ENCODE measurements at places on chromosomes 1 and 21.
A peak's percentile ranks its signal among the peaks of the same experiment; 100 is the strongest.

DNA sequence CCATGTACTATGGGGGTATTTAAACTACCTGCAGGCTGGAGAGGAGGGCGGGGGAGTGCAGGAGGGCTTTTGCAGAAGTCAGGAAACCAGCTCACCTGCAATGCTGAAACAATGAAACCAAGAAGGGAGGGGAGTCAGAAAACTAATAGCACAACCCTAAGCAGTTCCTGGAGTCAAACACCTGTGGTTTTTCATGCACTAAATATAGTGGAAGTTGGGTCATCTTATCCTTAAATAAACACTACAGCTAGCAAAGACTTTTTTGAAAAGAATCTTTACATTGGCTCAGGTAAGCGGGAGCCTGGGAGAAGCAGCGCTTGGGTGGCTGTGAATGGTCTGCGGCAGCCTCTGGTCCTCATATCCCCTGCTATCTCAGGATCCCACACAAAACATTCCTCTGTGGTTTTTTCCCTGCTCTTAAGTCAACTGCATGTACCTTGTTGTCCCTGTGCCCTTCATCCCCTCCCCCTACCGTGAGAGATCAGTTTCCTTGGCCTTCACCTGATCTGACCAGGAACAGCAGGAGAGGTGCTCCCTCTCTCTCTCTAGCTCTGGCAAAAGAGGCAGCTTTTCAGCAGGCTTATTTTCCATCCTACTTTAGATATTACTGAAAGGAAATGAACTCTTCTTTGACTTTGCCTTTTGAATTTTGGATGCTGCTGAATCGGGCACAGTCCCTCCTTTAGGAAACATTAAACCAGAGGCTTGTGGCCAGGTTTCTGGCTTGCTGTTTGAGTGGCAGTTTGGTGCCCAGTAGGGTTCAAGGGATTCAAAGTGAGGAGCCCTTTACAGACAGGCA is 26.6 kb downstream of the TENT5C start:
- DNase-seq = no peak

DNA sequence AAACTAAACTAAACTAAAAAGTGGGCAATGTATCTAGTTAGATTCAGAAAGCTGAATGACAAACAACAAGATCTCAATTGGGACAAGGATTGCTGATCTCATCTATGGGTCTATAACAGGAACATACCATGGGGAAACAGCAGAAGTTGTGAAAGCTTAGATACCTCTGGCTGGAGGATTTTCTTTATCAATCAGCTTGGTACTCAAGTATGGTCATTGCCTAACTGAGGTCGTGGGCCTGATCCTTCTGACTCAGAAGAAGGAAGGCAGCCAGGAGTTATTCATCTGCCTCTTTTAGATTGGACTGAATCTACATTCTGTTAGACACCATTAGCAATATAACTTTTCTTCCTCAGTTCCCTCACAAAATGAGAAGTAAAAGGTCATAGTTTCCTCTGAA is 39.7 kb downstream of the DNTTIP2 start:
- peak; percentile 36 for DNase-seq

- DNase-seq = no peak
Observed at GRCh38 chr1:212628046-212628445, 19.5 kb downstream of the ATF3 start.

- DNase-seq = no peak
Observed at GRCh38 chr1:2961661-2962060, 59.6 kb upstream of the ACTRT2 start.

DNA sequence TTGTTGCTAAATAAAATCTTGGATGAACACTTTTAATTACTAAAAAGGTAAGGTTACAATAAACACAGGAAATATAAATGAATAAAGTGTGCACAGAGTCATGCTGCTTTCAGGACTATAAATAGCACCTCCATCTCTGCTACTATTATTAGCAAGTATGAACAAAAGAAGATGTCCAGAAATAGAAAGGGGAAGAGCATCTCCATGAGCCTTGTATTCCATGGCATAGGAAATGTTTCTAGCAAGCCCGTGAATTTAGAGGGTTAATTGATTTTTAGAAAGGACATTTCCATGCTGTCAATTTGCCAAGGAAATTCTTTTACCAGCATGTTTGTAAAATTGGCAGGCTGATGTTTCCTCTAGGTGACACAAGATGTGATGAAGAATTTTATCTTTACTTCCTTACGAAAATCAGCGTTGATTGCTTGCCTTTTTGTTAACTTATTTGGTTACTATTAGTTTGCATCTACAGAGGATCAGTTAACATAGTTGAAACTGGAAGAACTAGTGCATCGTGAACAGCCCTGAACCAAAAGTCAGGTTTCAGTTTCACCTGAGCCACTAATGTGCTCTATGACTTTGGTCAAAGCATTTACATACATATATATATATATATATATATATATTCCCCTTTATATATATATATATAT is 45.3 kb downstream of the NR5A2 start:
- DNase-seq = no peak

DNA sequence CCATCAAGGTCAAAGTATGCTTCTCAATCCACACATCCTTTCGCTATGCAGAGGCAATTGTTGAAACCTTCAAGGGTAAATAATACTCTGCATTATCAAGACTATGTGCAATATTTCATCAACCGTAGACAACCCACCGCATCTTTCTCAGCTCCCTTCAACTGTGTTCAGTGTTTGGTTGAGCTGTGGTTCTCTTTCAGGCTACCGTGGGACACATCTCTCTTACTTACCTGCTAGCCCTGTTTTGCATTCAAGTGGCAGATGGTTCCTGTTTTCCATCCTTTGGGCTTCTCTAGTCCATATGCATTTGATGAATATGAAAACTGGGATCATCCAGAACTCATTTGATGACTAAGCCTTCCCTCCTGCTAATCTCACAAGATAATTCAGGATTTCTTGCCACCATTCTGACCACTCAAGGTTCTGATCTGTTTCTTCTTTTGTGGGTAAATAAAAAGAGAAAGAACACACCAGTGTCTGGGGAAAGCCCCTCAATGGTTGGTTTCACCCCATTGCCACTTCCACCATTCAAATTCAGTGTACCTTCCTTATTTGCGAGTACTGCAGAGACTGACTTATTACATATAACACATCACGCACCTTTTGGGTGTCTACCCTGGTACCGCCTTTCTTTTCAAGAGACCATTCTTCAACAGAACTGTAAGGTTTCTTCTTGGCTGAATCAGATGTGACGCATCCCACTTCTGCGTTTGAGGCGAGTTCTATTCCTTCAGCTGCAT is 61.7 kb downstream of the BACE2 start:
- no peak for DNase-seq

DNA sequence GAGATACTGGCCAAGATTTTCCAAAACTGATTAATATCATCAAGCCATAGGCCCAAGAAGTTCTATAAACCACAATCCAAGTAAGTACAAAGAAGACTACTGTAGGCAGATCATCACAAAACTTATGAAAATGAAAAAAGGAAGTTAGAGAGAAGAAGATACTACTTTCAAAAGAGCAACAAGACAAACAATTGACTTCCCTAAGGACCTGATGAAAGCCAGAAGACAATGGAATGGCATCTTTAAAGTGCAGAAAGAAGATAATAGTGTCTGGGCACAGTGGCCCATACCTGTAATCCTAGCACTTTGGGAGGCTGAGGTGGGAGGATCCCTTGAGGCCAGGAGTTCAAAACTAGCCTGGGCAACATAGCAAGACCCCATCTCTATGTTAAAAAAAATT is 243.1 kb downstream of the PRDM2 start:
- DNase-seq = no peak
